ENCODE measurements at places on chromosomes 6 and 20. TPM values are rescaled to one million over a fixed set of nuclear protein-coding genes. Genes with fewer than 3 reads are reported as not detected.

RHAG gene
- not detected for total RNA-seq

COL21A1 gene
- not detected for total RNA-seq

CST3 gene
- 0.30 TPM for total RNA-seq

USP49 gene
- 14.8 TPM for total RNA-seq

GINS1 gene
- 24.3 TPM for total RNA-seq

DHX35 gene
- total RNA-seq: 9.4 TPM

FNDC11 gene
- total RNA-seq: 0.67 TPM

MMP24 gene
- total RNA-seq: not detected

LRRC73 gene
- 0.43 TPM for total RNA-seq

BPIFB2 gene
- not detected for total RNA-seq

MEI4 gene
- total RNA-seq: not detected

SIRPD gene
- total RNA-seq: not detected

MAS1 gene
- not detected for total RNA-seq

BMP7 gene
- 0.31 TPM for total RNA-seq

RAE1 gene
- 47.6 TPM for total RNA-seq

SYCP2 gene
- 5.0 TPM for total RNA-seq

DNMT3B gene
- 2.6 TPM for total RNA-seq

BNIP5 gene
- total RNA-seq: not detected

HDDC2 gene
- 92.4 TPM for total RNA-seq

TINAG gene
- total RNA-seq: not detected

FOXS1 gene
- not detected for total RNA-seq

FILIP1 gene
- total RNA-seq: 0.05 TPM

HMGCLL1 gene
- not detected for total RNA-seq

BPIFA2 gene
- not detected for total RNA-seq

OPN5 gene
- total RNA-seq: not detected

PROCR gene
- 1.1 TPM for total RNA-seq

LPA gene
- total RNA-seq: not detected

ECT2L gene
- not detected for total RNA-seq

HLA-DQA2 gene
- 1.2 TPM for total RNA-seq

LINC00237 gene
- total RNA-seq: 0.49 TPM

LTA gene
- 110 TPM for total RNA-seq

PBOV1 gene
- not detected for total RNA-seq

Data from activated T-cell treated with anti-CD3 and anti-CD28 coated beads, Interleukin-2, amount 50 U/mL, for 72 hours (primary cell).